ENCODE measurements at places on chromosomes 11 and 22.
A peak's percentile ranks its signal among the peaks of the same experiment; 100 is the strongest.

DNA sequence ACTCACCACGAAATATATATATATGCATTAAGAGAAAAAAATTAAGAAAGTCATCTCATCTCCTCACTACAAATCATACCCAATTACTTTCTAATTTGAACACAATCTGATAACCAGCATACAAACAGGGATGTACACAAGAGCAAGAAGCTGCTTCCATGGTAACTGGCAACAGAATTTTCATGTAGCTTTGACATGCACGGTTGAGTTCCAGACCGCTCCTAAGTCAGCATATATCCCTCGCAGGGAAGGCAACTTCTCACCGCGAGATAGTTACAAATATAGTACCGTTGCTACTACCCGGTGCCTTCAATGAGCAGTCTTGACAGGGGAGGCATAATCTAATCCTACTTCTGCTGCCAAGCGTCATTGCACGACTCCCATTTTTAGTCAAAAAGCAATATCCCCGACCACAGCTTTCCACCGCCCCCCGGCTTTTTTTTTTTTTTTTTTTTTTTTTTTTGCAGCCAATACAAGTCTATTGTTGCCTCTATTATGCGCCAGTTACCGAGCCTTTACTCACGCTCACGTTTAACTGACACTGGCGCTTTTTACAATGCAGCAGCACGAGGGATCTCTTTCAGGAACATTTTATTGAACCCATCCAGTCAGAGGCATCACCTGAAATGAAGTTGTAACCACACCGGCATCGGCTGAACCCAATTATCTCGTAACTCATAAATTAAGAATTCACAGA is 2.2 kb downstream of the CADM1 start:
- no peak for DNase-seq

DNA sequence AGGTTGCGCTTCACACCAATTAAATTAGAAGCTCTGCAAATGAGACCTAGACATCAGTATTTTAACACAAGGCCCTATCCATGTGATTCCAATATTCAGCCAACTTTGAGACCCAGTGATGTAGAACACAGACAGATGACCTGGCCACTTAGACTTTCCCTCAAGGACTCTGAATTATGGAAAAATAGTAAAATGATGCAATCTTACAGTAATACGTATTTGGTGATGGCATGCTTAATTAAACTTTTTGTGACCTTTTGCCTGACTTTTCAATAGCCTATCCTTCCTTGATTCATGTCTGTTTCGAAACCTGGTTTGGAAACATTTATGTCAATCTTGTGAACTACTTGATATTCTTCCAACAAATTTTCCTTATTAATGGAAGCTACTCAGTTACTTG is 521.2 kb downstream of the KCNA4 start:
- DNase-seq: no peak

- DNase-seq: no peak
Observed at GRCh38 chr11:35433588-35433987, 14.2 kb upstream of the SLC1A2 start.

- no peak for DNase-seq
Observed at GRCh38 chr11:112024178-112024772, 933 bp upstream of the DLAT start.

GRCh38 chr22:44413211-44413610 is 84.8 kb downstream of the RTL6 start:
- DNase-seq: no peak

- DNase-seq: no peak
Observed at GRCh38 chr11:62193952-62194351, 3.9 kb downstream of the SCGB1D1 start.

DNA sequence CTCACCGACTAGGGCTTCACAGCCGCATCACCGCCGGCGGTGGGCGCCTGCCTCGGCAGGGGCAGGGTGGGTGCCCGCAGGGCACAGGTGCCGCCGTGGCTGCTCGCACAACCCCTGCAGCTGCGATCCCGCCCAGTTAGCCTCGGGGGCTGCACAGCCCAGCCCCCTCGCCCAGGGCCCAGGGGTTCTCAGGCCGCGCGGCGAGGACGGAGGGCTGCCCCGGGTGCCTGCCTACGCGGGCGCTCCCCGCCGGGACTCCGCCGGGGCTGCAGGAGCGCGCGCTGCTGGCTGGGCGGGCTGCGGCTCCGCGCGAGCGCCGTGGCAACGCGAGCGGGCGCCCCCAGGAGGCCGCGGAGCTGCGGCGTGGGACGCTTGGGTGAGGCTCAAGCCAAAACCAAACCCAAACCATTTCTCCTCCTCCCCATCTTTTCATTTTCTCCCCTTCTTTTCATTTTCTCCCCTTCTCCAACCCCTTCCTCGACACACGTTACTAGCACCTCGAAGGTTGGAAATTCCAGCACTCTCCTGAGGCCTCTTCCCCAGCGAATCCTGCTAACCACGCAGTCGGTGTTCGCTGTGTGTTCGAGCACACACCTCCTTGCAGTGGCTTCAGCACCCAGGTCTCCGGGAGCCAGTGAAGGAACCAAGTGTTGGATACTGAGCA is at the start of gene MICAL3:
Gene MICAL3 (minus strand): TSS at position 286 of the 664 bp plus-strand sequence. CDS start 117,749 bp downstream, outside the sequence.
- DNase-seq: no peak

DNA sequence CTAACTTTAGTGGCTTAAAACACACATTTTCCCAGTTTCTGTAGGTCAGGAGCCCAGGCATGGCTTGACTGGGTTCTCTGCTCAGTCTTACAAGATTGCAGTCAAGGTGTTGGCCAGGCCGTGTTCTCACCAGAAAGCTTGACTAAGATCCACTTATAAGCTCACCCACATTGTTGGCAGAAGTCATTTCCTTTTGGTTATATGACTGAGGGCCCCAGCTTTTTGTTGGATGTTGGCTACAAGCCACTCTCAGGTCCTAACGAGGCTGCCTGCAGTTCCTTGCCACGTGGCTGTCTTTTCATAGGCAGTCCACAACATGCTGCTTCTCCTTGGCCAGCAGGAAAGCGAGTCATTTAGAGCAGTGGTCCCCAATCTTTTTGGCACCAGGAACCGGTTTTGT is 79.3 kb upstream of the CRTAM start:
- DNase-seq: no peak

GRCh38 chr22:17639247-17639741 is 737 bp downstream of the BCL2L13 start:
- no peak for DNase-seq

DNA sequence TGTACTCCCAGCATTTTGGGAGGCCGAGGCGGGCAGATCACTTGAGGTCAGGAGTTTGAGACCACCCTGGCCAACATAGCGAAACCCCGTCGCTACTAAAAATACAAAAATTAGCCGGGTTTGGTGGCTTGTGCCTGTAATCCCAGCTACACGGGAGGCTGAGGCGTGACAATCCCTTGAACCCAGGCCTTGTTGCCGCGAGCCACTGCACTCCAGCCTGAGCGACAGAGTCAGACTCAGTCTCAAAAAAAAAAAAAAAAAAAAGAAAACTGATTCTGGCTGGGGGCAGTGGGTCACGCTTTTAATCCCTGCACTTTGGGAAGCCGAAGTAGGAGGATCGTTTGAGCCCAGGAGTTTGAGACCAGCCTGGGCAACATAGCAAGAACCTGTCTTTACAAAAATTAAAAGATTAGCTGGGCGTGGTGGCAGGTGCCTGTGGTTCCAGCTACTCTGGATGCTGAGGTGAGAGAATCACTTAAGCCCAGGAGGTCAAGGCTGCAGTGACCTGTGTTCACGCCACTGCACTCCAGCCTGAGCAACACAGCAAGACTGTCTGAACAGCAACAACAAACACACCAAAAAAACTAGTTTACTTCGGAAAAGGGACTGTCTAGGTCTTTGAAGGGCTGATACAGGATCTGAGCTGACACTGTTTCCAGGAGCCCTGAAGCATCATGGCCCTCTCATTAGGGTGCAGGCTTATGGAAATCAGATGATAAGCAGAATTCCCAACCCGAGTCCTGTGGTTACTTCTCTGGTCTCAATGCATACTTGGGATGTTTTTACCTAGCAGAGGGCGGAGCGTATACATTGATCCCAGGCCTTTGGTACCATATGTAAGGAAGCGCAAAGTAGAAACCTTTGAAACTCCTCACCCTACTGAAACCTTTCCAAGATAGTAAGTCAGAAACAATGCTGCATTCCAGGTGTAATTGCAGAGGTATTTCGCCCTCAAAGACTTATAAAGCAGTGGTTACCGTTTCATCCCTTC is 1.8 kb upstream of the CHKB start:
- no peak for DNase-seq

DNA sequence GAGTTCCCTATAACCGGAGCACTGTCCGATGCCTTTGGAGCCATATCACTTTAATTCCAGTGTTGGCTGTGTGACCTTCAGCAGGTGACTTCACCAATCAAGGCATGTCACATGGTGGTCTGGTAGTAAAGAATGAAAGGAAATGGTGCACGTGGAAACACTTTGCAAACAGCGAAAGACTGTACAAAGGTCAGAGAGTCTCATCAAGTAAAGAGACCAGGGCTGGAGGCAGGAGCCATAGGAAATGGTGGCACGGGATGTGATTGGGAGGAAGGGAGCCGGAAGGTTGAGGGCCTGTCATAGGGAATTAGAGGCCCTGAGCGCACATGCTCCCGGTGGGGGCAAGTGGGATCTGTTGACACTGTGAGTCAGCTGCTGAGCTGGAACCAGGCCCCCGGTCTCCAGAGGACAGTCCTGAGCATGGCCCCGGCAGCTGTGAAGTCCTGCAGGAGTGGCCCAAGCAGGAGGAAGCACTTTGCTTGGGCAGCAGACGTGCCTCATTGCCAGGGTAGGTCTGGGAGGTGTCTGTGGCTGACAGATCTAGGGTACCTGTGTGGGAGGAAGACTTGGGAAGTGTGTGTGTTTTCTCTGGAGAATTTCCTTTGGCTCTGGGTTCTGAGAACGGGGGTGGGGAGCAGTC is 2.0 kb downstream of the DAGLA start:
- DNase-seq: no peak

DNA sequence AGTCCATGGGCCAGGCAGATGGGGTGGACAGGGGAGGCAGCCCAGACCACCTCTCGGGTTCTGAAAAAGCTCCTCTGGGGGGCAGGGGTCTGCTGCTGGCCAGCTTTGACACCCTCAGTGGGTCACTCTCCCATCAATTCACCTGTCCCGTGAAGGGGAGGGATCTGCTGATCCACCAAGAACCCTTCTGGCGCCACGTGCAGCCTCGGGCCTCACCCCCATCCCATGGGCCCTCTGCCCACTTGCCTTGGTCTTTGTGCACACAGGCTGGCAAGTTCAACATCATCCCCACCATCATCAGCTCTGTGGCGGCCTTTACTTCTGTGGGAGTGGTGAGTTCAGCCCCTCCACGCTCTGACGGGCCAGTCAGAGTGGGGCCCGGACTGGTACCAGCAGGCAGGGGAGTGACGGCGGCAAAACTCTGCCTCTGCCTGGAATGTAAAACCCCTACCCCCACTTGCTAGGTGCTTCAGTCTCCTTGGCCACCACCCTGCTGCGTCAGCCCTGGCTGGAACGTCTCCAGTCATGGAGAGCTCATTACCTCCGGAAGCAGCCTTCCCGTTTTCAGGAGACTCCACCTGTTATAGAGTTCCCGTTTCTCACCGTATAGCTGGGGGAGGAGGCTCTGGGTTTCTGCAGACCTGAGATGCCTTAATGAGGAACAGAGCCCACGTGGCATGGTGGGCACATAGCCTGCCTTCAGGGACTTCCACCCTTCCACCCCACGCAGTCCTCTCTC is 12.7 kb downstream of the PRG3 start:
- no peak for DNase-seq

DNA sequence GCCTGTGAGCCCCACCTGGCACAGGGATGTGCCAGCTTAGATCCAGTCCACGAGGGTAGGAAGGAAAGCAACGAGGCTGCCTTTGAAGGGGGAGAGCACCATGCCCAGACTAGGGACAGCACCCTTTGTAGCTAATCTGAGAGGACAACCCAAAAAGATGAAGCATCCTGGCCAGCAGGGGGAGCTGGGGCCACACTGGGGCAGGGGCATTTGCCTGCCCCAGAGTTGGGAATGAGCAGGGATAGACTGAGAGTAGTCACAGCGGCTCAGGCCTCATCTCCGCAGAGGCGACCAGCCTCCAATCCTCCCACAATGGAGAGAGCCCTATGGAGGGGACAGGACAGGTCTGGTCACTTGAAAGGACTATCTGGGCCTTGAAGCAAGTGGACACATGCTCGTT is 16.4 kb downstream of the LMO1 start:
- DNase-seq: no peak

DNA sequence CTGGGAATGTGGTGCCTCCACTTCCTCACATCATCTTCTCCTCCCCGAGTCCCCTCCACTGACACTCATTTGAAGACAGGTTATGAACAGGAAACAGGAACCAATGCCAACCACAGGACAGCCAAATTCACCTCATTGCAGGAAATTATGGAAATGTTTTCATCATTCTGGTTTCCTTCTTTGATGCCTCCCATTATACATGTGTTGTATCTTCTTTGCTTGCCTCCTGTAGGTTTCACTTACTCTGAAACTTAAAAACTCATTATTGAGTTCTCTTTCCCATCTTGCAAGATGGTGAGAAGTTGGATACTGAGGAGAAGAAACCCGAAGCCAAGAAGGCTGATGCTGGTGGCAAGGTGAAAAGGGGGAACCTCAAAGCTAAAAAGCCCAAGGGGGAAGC is 108.5 kb downstream of the PHF21B start:
- peak; percentile 2 for DNase-seq

GRCh38 chr11:78952890-78953289 is 378.2 kb upstream of the NARS2 start:
- no peak for DNase-seq

DNA sequence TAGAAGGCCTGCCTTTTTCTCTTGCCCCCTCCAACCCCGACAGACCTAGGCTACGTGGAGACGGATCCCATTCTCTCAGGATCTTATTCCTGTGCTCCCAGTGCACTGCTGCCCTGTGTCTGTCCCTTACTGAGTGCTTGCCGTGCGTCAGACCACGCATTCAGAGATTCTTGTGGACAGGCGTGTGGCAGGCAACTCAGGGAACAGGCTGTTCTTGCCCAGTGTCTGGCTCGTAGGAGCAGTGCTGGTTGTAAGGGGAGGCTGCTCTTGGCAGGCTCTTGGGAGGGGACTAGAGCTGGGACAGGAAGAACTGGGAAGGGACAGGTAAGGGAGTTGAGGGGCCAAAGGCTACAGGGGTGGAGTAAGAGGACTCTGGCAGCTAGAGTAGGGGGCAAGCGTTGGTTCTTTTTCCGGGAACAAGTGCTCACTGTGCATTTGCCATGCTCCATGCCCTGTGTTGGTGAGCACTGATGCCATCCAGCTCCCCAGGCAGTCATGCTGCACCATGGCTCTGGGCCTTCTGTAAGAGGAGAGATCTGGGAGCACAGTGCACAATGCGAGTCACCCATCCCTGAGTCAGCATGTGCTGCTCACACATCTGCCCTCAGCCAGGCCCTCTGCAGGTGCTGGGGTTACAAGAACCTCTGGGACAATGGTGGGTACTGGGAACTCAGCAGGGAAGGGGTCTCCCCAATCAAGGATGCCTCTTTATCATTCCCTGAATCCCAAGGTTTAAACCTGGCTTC is 119.1 kb downstream of the TBC1D22A start:
- no peak for DNase-seq

GRCh38 chr11:46162700-46163099 is 41.4 kb upstream of the PHF21A start:
- DNase-seq: no peak

GRCh38 chr22:37383341-37383740 is 43.9 kb downstream of the ELFN2 start:
- no peak for DNase-seq

- DNase-seq: no peak
Observed at GRCh38 chr11:131692961-131693360, 322.5 kb downstream of the NTM start.
